C1 segment of cervical spinal cord (tissue), 14 donors: ENCODE measurements at places on chromosomes 2 and 18.

- no peak for DNase-seq
These were observed 71.2 kb downstream of the NABP1 start for GRCh38 chr2:191749181-191749540.

DNA sequence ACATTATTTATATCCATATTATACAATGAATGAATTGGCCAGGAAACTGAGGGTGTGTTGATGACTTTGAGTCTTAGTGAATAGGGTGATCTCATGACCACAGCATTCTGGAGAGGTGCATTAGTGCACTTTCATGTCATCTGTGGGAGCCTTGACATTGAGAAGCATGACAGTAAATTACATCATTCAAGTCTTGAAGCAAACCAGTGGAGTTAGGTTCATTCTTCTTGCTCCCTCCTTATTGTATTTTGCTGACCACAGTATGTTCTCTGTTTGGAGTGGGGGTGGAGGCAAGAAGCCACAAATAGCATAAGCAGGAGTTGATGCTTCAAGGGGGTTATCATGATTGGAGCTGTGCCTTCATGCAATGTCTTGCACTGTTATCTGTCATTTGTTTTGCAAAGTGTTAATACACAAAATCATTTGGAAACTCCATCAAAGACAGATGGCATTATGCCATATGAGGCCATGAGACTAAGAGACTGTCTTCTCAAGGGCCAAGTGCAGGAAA is 680.2 kb downstream of the NYAP2 start:
- no peak for DNase-seq

DNA sequence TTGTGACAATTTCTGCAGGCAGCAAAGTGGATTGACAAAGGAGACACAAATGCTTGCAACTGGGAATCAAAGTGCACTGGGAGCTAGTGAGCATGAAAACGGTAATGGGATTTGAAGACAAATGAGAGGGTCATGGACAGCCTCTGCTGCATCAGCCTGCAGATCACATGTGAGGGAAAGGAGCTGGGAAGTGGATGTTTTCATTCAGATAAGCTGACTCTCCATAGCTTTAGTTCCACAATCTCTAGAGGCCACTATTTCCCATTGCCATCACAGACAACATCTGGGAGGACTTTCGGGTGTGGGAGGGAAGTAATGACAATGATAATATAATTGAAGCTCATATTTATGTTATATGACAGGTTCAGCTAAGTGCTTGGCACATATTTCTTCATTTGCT is 28.4 kb downstream of the ADCYAP1 start:
- no peak for DNase-seq

DNA sequence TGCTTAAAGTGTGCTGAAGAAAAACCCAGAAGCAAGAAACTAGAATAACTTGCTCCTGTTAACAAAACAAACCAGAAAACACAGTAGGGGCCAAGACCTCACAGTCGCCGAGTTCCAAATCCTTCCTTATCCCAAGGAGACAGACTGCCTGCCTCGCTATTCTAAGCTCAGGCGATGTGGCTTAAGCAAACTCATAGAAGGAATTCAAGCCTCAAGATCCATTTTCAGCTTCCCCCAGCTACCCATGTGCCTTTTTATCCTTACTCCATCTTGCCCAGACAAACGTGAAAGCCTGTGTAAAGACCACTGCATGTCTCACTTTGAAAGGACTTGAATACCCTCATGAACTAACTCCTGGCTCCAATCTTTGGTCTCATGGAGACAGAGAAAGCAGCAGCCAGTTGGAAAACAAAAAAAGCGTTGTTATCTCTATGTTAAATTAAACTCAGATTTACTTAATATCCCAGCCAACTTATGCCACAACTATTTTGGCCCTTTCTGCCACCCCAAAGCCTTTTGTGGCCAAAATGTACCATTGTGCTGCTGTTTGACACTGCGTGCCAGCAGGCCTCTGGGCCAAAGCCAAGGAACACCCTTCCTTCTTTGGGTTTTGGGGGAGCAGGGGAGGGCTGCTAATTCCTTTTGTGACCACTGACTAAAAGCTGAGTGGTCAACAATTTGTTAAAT is 123.2 kb upstream of the FZD5 start:
- no peak for DNase-seq

DNA sequence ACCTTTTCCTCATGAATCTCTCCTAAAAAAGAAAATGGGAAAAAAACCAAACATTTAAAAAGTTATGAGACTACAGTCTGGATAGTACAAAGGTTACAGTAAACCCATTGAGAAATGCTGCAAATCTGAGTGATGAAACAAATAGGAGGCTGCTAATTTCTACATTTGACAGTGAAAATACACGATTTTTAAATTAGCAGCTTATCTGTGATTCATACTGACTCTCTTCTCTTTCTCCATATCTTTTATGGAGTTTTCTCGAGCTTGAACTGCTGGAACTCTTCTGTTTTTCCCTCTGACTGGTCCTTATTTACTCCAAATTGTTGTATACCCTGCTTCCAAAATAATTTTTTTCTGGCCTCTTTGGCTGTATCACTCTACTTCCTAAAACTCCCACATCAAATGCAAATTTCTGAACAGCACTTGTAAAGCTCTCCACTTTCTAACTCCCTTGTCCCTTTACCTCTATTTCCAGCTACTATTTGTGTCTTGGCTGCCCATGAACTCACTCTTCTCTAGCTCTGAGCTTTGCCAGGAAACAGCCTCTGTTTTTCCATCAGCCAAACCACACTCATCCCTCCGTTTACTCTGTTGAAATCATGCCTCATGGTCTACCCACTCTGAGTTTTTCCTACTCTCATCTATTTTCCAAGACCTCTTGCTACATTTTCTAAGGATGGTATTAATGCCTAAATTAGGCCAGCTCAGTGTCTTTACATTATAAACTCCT is 73.7 kb downstream of the RBMS1 start:
- no peak for DNase-seq

DNA sequence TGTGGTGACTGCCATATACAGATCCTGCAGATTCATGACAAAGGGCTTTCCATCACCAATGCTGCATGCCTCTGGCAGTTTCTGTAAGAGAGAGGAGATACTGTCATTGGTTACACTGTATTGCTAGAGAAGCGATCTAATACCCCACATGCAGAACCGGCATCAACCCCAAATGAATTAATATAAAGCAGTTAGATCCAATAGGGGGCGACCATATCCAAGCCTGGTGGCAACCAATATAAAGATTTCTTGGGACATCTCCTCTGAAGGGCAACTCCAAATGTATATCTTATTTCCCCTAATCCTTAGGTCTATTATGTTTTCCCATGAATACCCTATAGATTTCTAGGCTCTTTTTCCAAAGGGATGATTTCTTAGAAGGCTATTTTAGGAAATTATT is 17.4 kb upstream of the IHH start:
- DNase-seq = no peak

DNA sequence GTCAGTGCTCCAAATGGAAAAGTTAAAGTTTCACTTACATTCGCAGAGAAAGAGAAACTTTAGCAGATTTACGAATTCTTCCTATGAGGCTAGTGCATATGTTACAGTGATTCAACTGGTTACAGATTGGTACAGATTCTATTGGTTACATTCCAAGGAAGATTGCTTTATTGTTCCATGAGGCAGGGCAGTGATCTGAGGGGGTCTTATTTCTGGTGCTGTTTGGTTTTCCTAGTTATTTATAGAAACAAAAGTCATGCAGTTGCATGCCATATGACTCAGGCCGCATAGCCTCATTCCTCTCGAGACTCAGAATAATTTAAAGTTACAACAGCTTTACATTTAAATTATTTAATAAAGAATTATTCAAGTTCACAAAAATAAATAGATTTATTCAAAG is 385.4 kb upstream of the SYT4 start:
- no peak for DNase-seq

DNA sequence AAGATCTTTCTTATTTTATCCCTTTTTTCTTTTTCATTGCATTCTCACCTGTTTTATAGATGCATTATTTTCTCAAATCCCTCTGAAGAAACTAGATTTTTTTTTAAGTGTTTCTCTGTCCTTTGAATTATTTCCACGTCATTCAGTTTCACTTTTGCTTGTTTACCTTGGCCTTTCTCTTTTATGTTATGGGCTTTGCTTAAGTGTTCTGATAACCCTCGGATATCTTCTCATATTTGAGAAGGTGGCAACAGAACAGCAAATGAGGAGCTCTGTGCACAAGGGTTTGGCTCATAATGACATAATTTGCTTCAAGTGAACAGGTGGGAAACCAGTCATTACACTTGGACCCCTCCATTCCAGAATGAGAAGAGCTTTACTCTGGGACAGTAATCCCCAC is 111.9 kb downstream of the C1D start:
- no peak for DNase-seq

GRCh38 chr2:69781321-69782248 is 39.7 kb downstream of the ANXA4 start:
- no peak for DNase-seq

GRCh38 chr2:100422320-100423055 is 5.0 kb upstream of the CHST10 start:
- no peak for DNase-seq

- DNase-seq = no peak
These were observed 36.6 kb downstream of the CEP68 start for GRCh38 chr2:65092791-65093190.

DNA sequence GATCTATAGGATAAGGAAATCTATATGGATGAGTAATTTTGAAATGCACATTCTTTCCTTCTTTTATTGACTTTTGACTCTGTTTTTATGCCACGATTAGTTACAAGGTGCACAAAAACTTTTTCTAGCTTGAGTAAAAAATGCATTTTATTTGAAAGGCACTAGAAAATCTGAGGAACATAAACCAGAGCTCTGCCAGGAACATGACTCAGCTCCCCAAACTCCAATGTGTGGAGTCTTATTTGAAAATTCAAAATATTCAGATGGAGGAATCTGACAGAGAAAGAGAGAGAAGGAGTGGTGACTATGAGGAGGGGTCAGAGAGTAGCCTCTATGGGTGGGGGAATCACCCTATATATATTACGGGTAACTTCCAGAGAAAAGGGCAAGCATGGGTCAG is 231.0 kb downstream of the DCC start:
- DNase-seq = no peak

- no peak for DNase-seq
These were observed 286.8 kb downstream of the RAD51AP2 start for GRCh38 chr2:17231394-17231965.

DNA sequence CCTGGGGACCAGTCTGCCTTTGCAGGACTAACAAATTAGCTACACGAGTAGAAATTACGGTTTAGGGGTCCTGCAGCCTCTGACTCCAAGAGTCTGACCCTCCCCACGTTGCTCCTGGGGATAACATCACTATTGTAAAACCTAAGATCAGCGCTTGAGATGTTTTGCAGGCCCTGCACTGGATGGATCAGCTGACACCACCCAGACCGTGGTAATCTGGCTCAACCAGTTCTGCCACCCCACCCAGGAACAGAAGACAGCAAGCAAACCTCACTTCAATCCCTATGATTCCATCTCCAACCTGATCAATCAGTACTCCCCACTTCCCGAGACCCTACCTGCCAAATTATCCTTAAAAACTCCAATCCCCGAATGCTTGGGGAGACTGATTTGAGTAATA is 31.7 kb downstream of the NGEF start:
- no peak for DNase-seq

DNA sequence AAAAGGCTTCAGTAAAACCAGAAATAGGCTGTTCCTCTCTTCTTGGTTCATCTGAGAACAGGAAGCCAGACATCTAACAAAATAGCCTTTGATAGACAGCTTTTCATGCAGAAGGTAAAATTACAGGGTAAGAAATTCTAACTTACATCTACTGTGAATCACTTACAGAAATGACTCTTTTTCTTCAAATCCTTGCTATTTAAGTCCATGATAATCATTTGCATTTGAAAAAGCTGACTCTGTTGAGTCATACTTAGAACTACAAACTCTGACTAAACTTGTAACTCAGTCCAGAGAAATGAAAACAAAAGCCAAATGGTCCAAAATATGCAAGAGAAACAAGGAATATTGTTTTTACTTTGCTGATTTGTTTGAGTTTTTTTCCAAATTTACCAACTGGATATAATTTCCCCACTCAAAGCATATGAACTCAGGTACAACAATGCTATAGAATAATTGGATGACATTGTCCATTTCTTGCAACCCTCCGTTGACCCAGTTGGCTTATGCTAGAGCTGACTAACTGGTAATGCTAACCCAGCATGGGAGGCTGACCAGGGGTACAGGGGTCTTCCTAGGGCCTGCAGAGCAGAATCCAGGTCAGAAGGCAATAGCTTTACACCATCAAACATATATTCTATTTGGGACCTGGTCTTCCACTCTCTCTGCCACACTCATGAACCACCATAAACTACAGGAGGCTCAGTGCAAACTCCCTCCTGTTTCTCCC is 18.8 kb upstream of the MREG start:
- DNase-seq = no peak
